A673 (cell line): ENCODE measurements at places on chromosomes 5 and 9.
A peak's percentile ranks its signal among the peaks of the same experiment; 100 is the strongest.

- no peak for DNase-seq
Observed at GRCh38 chr9:16720386-16720785, 150.1 kb downstream of the BNC2 start.

DNA sequence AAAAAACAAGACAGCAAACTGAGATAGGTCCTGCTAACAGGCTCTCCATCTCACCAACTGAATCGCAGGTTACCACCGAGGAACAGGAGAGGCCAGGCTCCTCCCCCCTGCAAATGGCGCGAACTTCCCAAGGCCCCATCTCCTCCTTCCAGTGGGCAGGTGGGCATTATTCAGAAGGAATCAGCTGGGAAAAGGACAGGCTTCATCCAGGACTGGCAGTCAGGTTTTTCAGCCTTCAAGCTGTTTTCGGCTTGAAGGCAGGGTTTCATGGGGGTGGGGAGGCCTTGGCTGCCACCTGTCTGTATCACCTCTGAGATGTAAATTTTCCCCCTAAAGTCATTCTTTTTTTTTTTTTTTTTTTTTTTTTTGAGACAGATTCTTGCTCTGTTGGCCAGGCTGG lies 79.4 kb downstream of the SFXN1 start:
- DNase-seq: no peak

DNA sequence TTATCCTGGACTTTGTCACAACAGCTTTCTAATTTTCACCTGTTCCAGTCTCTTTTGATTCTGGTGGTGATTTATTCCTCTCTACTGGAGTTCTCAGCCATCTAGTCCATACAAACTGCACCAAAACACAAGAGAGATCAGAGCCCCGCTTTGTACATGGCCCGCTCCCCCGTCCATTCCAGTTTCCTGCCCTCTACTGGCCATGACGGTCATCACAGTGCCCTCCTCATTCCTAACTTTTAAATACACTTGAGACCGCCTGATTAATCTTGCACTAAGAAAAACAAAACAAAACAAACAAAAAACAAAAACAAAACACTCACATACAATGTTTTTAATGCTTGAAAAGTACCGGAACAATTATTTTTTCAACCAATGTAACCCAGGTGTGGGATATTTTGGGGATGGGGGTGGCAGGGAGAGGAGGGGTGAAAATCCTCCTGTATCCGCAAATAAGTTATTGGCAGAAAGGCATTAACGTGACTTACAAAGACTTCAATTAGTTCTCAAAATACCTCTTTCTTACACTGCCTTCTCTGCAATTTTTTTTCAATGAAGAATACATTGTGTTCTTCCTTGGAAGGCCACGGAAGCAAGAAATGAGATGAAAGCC lies 84.8 kb upstream of the PAM start:
- peak; percentile 56 for DNase-seq

DNA sequence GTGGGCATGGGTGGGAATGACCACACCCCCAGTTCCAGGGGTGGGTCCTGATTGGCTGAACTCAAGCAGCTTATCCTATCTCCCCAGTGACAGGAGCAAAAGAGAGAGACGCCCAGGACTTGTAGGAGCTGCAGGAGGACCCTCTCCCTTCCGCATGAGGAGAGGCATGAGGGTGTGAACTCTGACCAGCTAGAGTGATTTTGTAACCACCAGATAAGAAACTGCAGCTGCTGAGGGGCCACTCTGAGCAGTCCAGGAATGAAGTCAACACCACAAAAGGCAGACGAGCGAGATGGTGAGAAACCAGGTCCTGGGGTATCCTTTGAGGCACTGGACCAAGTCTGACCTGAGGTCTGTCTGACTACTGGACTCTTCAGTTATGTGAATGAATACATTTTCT lies 521.9 kb downstream of the BNC2 start:
- no peak for DNase-seq

GRCh38 chr5:42131081-42131480 lies 206.0 kb downstream of the FBXO4 start:
- no peak for DNase-seq

DNA sequence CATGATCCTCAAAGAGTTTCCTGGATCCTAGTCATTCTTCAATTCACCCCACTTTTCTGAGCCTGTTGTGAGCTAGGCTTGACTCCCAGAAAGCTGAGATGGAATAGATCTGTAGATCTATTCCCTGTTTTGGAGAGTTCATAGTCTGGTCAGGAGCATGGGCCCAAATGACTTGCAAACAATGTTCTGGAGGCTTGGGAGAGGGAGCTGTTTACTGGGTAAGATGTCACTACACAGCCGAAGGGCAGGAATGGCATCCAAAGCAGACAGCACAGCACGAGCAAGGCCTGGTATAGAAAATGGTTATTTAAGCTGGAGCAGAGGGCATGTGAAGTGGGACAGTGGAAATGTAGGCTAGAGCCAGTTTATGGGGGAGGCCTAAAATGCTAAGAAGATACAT lies 152.5 kb upstream of the ALDH1B1 start:
- DNase-seq: no peak

DNA sequence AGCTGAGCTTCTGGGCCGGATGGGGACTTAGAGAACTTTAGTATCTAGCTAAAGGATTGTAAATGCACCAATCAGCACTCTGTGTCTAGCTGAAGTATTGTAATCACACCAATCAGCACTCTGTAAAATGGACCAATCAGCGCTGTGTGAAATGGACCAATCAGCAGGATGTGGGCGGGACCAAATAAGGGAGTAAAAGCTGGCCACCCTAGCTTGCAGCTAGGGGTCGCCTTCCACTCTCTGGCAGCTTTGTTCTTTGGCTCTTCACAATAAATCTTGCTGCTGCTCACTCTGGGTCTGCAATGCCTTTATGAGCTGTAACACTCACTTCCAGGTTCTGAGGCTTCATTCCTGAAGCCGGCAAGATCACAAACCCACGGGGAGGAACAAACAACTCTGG lies 354.0 kb downstream of the PRR16 start:
- DNase-seq: peak; percentile 1

GRCh38 chr5:85931220-85931619 lies 686.5 kb upstream of the COX7C start:
- no peak for DNase-seq

GRCh38 chr5:2817031-2817603 lies 65.6 kb upstream of the IRX2 start:
- no peak for DNase-seq

GRCh38 chr9:111924281-111924680 lies 27.7 kb downstream of the UGCG start:
- DNase-seq: no peak

GRCh38 chr5:38420246-38420645 lies 136.2 kb downstream of the LIFR start:
- no peak for DNase-seq

- no peak for DNase-seq
Observed at GRCh38 chr5:21254161-21254560, 1266.2 kb upstream of the CDH18 start.

GRCh38 chr5:95486191-95486590 lies 68.6 kb downstream of the SKIC3 start:
- DNase-seq: no peak

DNA sequence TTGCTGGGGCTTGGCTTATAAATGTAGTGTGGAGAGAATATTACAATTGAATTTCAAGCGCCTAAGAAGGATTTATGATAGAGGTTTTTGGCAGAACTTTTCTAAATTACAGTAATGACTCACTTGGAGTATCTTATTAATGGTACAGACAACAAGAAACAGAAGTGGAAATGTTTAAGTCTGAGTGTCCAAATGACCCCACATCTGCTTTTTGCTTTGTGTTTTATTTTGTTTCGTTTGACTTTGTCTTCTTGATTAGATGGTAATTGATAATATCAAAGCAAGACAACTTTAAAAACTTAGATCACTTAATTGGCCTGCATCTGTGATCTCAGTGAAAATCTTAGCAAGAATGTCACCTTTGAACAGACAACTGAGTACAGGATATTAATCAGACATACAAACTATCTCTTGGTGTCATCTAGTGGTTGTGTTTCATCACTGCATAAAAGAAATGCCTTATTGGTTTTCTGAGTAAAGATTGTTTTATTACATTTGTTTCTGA lies 577.4 kb downstream of the ISL1 start:
- DNase-seq: peak; percentile 51

- DNase-seq: no peak
Observed at GRCh38 chr5:79075646-79076426, 6.3 kb downstream of the BHMT2 start.

DNA sequence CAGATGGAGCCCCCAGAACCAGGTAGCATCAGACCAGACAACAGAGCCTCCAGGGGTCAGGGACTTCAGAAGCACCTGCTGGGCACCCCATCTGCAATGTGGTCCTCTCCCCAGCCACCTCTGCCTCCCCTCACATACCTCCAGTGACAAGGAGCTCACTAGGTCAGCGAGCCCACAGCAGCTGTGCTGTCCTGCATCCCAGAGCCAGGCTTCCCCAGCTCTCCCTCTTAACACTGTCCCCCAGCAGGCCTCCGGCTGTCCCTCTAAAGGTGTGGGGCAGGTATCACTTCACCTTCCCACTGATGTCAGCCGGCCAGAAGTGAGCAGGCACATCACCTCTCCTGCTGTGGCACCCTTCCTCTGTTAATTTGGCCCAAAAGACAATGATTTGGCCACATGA lies 83.6 kb downstream of the LMX1B start:
- DNase-seq: no peak

DNA sequence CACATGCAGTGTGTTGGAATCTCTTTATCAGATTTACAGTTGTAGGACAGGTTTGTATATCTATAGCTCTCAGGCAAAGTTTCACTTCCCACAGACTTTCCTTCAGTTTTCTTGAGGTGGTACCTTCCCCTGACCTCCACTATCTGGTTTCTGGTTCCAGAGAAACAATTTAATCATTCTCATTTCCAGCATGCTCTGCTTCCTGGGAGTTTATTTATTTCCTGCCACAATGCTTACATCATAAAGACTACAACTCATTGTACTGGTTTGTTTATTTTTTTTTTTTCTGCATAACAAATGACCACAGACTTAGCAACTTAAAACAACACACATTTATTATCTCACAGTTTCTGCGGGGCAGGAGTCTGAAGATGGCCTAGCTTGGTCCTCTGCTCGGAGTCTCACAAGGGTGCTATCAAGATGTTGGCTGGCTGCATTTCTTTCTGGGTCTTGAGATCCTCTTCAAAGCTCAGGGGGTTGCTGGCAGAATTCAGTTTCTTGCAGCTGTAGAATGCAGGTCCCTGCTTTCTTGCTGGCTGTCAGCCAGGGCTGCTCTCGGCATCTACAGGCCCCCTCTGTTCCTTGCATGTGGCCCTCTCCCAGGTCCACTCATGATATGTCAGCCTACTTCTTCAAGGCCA lies 247.7 kb downstream of the ENC1 start:
- no peak for DNase-seq

- DNase-seq: no peak
Observed at GRCh38 chr9:26888271-26888670, 4.3 kb downstream of the CAAP1 start.

DNA sequence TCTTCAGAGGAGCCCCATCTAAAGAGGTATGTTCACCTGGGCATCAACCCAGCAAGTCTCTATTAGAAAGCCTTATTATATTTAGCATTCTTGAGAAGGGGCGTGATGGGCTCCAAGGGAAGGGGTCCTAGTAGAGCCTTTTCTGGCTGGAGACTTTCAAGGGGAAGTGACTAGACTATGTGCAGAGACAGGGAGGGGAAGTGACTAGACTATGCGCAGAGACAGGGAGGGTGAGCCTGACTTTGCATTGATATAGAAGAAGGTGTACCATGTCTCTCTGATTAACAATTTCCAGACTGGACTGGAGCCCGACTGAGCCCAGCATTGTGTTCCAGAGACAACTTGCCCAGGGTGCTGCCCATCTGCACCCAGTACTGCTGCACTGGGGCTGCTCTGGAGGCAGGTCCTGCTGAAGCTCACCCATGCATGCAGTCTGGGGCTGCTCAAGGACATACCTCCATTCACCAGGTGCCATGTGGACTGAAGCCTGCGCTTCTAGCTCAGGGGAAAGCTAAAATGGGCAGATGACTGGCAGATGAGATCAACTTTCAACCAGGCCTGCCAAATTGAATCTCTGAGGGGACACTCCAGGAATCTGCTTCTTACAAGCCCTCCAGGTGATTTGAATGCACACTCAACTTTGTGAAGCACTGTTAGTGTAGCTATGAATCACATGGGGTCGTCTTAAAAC lies 83.0 kb upstream of the GNA14 start:
- no peak for DNase-seq

GRCh38 chr9:86563936-86564335 lies 209.7 kb upstream of the TUT7 start:
- DNase-seq: no peak

DNA sequence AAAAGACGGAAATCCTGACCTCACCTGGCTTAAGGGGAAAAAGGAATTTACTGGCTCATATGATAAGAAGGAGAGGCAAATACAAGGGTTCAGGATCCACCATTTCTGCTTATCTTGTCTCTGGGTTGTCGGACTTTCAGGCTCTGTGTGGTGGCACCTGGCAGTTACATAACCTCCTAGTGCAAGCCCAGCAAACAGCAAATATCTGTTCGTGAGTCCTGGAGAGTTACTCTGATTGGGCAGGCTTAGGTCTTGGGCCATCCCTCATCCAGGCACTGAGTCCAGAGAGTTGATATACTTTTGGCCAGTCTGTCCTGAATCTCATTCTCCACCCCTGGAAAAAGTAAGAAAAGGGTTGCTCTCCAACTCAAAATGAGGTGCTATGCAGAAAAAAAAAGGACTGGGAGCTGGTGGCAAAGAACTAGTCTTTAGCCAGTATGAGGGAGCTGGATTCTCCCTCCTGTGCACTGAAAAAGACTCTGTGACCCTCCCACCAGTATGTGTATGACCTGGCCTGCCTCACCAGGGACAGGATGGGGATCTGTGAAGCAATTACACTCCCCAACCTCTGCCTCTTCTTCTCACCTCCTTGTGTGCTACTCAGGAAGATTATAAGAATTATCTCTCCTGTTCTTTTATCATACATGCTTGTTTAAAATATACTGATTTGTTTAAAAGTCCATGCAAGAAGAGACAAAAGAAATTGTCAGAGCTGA lies 282.9 kb downstream of the ARHGAP26 start:
- DNase-seq: no peak

DNA sequence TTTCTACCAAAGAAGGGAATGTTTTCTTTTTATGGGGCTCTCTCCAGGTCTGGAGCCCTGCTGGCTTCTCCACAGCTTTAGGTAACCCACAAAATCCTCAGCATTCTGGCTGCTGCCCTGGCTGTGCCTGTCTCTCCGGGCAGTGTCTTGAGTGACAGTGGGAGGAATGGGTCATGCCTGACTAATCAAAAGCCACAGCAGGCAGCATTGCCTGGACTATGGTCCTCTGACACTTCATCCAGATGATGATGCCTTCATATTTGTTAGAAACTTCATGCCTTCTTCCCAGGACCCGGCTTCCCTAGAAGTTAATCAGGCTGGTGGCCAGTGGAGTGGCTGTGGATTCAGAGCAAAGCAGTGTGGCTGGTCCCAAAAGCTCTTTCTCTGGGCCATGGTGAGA lies 32.2 kb upstream of the TGFBI start:
- DNase-seq: no peak

DNA sequence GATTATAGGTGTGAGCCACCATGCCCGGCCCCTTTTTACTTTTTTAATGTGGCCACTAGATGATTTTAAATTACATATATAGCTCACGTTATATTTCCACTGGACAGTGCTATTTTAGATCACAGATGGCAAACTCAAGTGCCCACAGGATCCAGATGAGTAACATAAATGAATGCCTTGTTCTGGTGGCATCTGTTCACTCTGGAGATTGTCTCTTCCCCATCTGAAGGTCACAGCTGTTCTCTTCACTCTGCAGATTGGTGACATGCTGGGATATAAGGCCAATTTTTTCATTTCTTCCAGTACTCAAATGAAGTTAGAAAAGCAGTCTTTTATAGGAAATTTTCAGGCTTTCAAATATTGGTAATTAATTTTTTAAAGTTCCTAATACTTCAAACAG lies 160.1 kb downstream of the DOCK8 start:
- DNase-seq: no peak

GRCh38 chr9:19255821-19256220 lies 25.3 kb downstream of the DENND4C start:
- DNase-seq: peak; percentile 1
